ENCODE measurements at places on chromosomes 5 and 9.
A peak's percentile ranks its signal among the peaks of the same experiment; 100 is the strongest.

DNA sequence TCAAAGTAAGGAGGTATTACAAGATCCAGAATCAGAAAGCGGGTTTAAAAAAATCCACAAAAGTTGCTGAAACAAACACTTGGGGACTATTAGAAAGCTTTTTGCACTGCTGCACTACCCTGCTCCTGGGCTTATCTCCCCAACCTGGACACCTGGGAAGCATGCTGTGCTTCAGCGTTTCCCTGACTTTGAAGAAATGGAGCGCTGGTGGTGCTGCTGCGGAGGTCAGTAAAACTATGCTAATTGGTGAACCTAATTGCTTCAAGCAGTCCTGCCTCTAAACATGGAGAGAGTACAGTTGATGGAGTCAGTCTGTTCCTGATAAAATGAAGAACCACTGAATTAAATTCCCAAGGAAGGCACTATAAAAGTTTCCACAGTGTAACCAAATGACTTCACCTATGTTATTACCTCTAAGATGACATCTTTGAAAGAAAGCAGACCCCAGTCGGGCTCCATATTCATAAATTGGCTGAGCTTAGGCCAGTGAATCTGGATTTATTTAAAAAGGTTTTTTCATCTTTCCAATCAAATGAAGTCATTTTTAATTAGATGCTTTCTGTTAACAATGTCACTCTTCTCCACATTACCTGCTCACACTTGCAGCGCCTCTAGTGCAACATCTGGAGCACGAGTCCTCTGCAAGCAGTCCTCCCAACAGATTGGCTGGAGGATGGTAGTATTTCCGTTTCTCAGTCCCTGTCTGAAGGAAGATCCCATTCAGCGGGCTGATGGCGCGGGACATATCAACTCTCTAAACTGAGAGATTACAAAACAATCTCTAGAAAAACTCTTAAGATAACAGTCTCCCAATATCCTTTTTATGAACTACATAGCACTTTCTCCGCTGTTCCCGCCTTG is 11.5 kb downstream of the NR2F1-AS1 start:
- DNase-seq: no peak

DNA sequence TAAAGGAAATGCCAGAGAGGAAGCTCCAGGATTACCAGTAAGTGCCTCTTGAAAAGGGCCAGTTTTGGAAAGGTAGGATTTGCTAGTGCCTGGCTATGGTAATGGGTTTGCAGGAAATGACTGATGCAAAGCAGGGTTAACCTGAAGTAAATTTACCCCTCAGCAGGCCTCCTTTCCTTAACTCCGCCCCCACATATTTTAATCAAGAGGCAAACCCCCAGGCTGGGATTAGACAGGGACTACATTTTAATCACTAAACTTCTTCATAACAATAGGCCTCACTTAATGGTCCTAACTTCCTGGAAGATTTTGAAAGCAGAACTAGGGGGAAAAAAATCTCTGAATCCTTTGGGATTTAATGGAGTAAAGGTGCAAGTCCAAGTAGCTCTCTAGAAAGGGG is 10.2 kb upstream of the SLC1A3 start:
- DNase-seq: no peak

- DNase-seq: no peak
These were observed 6.2 kb upstream of the TRIM7 start for GRCh38 chr5:181211208-181211607.

DNA sequence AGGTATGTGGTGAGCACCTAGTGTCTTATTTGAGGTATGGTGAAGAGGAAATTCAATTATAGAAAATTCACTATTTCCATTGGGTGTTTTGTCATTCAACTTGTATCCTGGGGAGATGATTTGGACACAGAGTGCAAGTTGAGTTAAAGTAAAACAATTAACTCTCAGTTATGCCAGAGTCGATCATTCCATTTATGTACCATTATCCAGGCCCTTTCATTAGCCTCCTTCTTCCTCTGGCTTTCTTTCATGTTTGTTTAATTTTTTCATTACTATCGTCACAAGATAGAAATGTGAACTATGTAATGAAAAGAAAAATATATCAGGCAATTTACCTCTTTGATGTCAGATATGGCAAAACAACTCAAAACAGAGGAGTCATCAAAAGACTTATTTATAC is 1347.2 kb upstream of the NUDT12 start:
- DNase-seq: no peak

GRCh38 chr9:105651806-105652205 is 10.5 kb upstream of the TAL2 start:
- DNase-seq: no peak

DNA sequence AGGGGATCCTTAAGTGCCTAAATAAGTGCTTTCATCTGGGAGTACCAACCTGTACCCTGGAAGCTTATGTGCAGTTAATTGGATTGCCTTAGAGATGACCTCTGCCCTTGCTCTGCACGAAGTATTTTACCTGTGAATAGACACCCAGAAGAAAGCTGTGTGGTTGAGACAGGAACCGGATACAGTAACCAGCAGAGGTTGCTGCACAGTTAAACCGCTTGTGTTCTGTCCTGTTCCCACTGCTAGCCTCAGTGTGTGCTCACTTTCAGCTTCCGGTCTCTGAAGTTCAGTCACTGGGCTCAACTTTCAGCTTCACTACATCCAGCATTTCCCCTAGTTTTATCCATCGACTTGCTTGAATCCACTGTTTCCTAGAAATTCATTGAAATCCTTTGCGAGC is 185.3 kb downstream of the FAM170A start:
- DNase-seq: no peak

DNA sequence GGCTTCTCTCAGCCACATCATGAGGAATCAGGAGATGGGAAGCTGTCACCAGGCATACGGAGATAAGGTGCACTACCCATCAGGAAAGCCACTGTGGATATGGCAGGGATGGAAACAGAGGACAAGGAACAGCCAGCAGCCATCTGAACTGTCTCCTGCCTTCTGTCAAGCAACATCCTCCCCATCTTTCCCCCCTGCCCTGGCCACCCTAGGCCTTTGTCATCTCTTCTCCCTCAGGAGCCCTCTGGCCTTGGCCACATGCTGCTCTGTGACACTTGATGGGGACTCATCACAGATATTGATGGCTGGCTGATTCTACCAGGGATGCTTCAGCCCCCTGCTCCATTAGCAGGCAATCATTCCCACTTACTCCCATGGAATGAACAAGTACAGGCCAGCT is 21.1 kb upstream of the MEIKIN start:
- DNase-seq: no peak

- no peak for DNase-seq
These were observed 27.7 kb upstream of the SLC12A7 start for GRCh38 chr5:1139331-1140170.

GRCh38 chr5:2751592-2752021 is at the start of gene IRX2:
TSS of gene IRX2 (minus strand) at chr5:2751677. CDS start at chr5:2751413, 264 bp downstream.
- peak; percentile 91 for DNase-seq

- no peak for DNase-seq
These were observed 112.6 kb downstream of the GDNF start for GRCh38 chr5:37727238-37727637.

- DNase-seq: no peak
These were observed 62.4 kb downstream of the GALNT12 start for GRCh38 chr9:98869866-98870265.

- DNase-seq: no peak
These were observed 68.3 kb downstream of the TARS1 start for GRCh38 chr5:33509036-33509435.

GRCh38 chr5:96752341-96753016 is 55.3 kb downstream of the ERAP1 start:
- peak; percentile 36 for DNase-seq

- DNase-seq: no peak
These were observed 63.1 kb downstream of the NACC2 start for GRCh38 chr9:136031741-136032730.

GRCh38 chr5:149445739-149446369 is 66.8 kb upstream of the IL17B start:
- DNase-seq: no peak

DNA sequence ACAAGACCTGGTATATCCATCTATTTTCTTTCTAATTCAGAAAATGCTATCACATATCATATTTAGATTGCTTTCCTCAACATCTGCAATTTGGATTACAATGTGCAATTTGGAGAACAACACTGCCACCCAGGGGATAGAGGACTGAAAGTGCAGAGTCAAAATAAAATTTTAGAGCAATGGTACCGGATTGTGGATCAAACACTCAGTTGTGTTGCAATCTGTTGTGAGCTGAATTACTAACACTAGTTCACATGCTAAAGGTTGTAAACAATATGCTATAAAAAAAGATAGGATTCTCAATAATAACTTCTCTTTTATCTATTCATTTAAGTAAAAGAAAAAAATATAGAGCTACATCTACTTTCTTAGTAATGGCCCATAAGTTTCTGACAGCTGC is 11.9 kb upstream of the SRFBP1 start:
- no peak for DNase-seq

DNA sequence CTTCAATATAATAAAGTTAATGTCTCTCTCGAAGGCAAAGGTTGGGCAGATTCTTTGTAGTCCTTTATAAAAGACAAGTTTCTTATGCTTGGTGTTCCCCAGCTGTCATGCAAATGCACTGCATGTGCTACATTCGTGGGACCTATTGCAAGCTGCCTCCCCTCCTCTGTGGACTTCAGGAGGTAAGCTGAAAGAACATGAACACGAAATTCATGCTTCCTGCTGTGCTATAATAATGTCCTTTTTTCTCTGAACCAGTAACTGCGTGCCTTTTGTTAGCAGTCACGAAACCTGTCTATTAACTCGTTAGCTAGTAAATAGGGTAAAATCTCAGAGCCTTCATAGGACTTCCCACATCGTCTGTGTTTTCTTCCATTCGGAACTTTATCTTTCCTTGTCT is 363.5 kb downstream of the CDH9 start:
- no peak for DNase-seq

GRCh38 chr9:88106492-88106891 is 31.8 kb downstream of the SPATA31C2 start:
- no peak for DNase-seq

- DNase-seq: no peak
These were observed 80.1 kb downstream of the COL15A1 start for GRCh38 chr9:99023831-99024230.

- DNase-seq: peak; percentile 15
These were observed 11.1 kb upstream of the S100Z start for GRCh38 chr5:76838481-76839261.

DNA sequence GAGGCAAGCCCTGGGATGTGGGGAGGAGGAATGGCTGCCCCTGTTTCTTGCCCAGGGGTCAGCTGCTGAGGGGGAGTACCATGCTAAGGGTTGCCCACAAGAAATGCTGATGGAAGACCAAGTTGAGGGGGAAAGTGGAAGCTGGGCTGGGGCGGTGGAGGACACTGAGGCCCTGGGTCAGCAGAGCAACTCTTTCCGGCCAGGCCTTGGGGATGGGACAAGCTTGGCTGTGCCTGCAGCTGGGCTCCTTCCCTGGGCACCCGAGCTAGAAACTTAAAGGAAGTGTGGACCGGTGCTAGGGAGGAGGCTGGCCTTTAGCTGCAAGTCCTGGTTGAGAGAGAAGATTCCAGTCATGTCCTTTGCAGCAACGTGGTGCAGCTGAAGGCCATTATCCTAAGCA is 22.7 kb downstream of the CSF1R start:
- no peak for DNase-seq

GRCh38 chr9:111937301-111937700 is 40.7 kb downstream of the UGCG start:
- no peak for DNase-seq

GRCh38 chr5:18797222-18797621 is 1163.0 kb downstream of the TAF11L14 start:
- DNase-seq: no peak

- DNase-seq: no peak
These were observed 299.6 kb upstream of the GRIN3A start for GRCh38 chr9:102038006-102038405.

- no peak for DNase-seq
These were observed 7.3 kb downstream of the SH3RF2 start for GRCh38 chr5:145943674-145944121.

- no peak for DNase-seq
These were observed 142.2 kb upstream of the CDH6 start for GRCh38 chr5:31051316-31051715.

DNA sequence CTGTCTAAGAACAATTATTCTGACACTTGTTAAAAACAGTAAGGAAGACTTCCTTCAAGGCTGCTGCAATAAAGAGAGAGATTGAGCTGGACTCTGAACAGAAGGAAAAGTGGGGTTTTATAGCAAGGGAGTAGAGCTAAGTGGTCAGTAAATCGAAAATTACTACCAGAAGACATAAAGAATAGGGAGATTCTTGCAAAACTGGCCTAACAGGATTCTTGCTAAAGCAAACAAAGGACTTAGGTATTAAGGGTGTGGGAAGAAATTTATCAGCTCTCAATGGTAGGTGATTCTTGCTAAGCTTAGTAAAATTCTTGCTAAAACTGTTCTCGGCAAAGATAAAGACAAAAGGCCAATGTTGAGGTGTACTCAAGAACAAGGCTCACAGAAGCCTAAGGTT is 300.5 kb downstream of the SLCO4C1 start:
- DNase-seq: no peak

DNA sequence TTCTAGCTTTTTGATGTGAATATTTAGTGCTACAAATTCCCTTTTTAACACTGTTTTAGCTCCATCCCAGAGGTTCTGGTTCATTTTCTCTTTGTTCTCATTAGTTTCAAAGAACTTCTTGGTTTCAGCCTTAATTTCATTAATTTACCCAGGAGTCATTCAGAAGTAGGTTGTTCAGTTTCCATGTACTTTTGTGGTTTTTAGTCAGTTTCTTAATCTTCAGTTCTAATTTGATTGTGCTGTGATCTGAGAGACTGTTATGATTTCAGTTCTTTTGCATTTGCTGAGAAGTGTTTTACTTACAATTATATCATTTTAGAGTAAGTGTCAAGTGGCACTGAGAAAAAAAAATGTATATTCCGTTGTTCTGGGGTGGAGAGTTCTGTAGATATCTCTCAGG is 240.1 kb upstream of the RASA1 start:
- no peak for DNase-seq

GRCh38 chr5:147957901-147958300 is 51.6 kb upstream of the C5orf46 start:
- no peak for DNase-seq

- no peak for DNase-seq
These were observed 205.5 kb upstream of the TARS1 start for GRCh38 chr5:33235304-33235703.
